Stimulated activated CD4-positive, alpha-beta T cell treated with anti-CD3 and anti-CD28 coated beads, Interleukin-12 subunit alpha, Interleukin-12 subunit beta, amount 100 ng/mL, for 4 hours (primary cell): ENCODE measurements at places on chromosomes 16 and 17.

- DNase-seq, result peak; percentile 39
Observed at GRCh38 chr16:70250748-70251628, 752 bp downstream of the EXOSC6 start.

DNA sequence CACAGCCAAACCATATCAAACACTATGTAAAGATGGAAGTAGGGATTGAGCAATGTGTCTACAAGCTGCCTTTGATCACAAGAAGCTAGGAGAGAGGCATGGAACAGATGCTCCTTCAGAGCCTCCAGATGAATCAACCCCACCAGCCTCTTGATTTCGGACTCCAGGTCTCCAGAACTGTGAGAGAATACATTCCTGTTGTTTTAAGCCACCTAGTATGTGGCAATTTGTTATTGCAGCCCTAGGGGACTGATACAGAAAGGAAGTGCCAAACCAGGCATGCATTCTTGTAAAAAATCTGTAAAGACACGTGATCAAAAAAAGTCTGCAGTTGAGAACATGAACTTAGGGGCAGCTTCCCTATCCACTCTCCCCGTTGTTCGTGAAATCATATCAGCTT lies 91.1 kb downstream of the C17orf67 start:
- no peak for DNase-seq

GRCh38 chr17:1486802-1487695 lies 5.4 kb downstream of the MYO1C start:
- peak; percentile 65 for DNase-seq

DNA sequence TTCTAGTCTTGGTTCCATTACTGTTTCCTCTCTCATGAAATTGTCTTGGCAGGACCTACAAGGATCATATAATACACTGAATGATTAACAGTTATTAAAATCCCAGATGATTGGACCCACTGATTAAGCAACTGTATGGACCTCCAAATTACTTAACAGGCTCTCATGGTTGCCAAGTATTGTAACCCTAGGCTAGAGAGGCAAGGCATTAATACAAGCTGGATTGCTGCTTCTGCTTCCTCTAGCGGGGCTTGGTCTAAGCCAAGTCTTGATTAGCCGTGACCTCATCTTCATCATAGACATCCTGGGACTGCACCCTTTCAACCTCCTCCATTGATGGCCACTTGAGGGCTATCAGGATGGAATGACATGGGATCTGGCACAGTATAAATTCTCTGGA lies 46.9 kb downstream of the SYCE1L start:
- DNase-seq, result no peak

DNA sequence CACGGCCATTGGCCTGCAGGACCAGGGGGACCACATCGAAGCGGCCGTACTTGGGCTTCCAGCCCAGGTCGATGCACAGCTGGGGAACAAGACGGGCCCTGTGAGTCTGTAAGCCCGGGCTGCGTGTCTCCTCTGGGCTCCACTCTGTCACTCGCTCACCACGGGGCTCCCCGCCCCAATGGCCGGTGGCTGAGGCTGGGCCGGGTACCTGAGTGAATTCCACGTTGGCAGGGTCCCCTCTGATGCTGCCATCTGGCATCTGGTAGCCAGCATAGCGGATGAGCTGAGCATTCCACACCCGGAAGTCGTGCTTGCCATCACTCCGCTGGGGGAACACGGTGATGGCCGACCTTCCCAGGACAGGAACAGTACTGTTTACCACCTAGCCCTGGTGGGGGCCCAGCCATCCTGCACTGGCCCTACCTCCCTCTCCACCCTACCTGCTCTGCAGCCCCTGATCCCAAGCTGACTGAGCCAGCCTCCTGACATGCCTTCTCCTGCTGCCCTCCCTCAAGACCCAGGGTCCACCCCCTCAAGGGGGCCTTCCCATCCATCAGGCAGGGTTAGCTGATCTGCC lies 19.4 kb downstream of the NOS2 start:
- DNase-seq, result no peak

- no peak for DNase-seq
Observed at GRCh38 chr16:12132290-12132689, 155.8 kb downstream of the SNX29 start.

GRCh38 chr16:920051-920681 lies 50.6 kb downstream of the LMF1 start:
- DNase-seq, result no peak

DNA sequence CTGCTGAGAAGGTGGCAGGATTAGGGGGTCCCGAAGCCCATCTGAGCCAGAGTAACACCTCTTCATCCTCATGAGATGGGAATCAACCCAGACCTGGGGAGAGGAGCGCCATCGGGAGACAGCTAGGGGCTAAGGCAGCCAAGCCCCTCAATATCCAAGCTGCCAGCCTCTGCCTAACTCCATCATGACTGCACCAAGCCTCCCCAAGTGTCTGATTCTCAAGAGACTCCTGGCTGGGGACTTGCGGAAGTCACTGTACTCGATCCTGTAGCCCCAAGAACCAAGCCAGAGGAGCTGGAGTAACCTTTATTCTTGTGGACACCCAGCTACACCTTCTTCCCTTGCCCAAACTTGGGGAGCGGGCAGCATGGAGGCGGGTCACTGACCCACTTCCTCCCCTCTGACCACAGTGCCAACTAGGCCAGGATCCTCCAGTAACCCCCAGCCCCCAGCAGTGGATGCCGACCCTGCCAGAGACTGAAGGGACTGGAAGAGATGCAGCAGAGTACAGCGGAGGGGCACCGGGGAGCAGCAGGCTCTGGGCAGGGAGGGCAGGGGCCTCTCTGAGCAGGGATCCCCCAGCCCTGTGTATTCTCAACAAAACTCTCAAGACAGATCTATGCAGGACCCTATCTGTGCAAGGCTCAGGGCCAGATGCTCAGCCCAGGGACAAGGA lies 13.3 kb downstream of the HDAC5 start:
- DNase-seq, result no peak

DNA sequence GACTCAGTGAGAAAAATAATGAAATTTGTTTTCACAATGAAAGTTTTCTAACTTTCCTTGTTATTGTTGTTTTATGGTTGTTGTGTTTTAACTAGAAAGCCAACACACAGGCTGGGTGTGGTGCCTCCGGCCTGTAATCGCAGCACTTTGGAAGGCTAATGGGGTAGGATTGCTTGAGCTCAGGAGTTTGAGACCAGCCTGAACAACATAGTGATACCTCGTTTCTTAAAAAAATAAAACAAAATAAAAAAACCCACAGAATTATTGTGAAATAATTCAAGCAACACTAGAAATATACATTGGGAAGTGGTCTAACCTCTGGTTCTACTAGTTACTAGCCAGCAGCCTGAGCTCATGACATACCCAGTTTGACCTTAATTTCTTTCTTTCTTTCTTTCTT lies 630 bp downstream of the MILR1 start:
- no peak for DNase-seq

DNA sequence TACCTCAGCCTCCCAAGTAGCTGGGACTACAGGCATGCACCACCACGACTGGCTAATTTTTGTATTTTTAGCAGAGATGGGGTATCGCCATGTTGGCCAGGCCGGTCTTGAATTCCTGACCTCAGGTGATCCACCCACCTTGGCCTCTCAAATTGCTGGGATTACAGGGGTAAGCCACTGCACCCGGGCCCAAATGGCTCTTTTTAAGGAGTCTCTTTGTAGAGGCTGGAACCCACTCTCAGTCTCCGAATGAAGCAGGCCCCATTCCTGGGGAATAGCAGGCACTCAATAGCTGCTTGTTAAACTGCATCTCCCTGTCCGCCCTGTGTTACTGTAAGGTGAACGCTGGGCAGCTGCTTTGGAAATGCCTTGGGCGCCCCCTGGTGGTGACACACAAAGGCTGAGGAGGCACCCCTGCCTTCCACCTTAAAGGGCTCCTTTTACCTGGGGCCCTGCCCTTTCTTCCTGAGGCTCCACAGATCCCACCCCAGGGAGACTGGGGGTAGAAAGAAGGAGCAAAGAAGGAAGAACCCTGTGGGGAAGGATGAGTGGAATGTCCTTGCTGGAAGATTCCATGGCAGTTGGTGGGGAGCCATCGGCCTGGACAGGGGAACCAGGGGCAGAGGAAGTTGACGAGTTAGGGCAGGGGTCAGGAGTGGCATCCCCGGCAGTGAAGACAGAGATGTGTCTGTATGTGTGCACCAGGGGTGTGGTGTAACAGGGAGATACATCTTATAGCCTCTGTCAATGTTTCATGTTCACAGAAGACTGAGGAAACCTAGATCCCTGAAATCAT lies 6.1 kb upstream of the SP2 start:
- peak; percentile 93 for DNase-seq

DNA sequence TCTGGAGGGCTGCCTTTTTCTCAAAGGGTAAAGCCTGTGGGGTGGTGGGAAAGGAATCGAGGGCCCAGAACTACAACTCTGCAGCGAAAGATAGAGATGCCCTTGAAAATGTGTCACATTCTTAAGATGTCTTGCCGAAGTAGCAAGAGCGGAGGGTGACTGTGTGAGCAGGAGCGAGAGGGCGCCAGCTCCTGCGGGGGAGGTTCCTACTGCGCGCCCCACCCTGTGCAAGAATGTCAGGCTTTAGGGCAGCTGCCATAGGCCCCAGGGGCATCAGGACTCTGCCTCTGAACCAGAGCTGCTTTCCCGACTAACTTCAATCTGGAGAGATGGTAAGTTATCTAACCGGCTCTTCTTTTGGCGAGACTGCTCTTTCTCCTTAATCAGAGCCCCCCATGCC lies 11.8 kb upstream of the ITGAE start:
- no peak for DNase-seq

GRCh38 chr17:80112471-80113032 lies 11.2 kb downstream of the GAA start:
- no peak for DNase-seq

DNA sequence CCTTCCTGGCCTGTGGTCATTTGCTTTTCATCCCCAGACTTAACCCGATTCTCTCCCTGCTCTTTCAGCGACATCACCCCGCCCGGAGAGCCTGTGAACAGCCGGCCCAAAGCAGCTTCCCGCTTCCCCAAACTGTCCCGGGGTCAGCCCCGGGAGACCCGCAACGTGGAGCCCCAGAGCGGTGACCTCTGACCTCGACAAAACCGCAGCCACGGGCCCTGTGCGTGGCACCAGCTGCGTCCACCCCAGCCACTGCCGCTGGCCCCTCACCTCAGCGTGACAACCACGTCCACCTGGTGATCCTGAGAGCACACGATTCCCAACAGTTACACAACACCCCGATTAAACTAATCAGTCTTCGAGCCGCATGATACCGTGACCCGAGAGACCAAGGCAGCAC lies 235.2 kb downstream of the CPPED1 start:
- DNase-seq, result no peak

- no peak for DNase-seq
Observed at GRCh38 chr16:24685539-24686432, 43.7 kb upstream of the TNRC6A start.

DNA sequence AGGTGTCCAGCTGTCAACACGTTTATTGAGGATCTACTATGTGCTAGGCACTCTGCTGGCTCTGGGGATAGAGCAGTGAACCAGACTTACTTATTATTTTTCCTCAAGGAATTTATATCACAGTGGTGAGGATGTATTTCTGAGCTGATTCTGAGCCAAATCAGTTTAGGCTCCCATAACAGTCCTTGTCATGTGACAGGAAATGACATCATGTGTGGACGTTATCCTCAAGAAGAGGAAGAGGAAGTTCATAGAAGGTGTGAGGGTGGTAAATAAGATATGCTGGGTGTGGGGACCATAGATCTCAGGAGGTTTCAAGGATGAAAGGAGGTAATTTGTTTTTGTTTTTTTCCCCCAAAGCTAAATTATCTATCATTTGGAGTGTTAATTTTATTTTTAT lies 873.5 kb upstream of the EEF2KMT start:
- no peak for DNase-seq

DNA sequence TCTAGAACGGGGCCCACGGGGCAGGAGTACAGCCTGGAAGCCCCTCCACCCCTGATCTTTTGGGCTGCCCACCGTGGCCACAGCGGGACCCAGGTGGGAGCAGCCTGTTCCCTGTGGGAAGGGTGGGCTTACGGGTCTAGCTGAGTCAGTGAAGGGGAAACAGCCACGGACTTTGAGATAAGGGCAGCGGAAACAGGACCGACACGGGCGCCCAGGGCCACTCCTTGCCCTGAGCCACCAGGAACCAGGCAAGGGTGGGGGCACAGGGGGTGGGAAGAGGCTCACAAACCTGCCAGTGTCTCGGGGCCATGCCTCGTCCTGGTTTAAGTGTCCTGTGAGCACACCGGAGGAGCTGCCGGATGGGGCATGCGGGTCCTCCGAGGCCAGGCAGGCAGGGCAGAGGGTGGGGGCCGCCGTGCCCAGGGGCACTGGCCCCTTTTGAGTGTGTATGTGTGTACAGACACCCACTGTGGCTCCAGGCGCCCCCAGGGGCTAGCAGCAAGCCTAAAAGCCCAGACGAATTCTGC lies 47.6 kb upstream of the PVALEF start:
- no peak for DNase-seq

- no peak for DNase-seq
Observed at GRCh38 chr17:1186214-1186820, 6.5 kb upstream of the ABR start.

GRCh38 chr17:7329374-7329996 lies 350 bp upstream of the NEURL4 start:
- peak; percentile 91 for DNase-seq

GRCh38 chr17:50319306-50320004 lies 26.5 kb upstream of the XYLT2 start:
- DNase-seq, result no peak

DNA sequence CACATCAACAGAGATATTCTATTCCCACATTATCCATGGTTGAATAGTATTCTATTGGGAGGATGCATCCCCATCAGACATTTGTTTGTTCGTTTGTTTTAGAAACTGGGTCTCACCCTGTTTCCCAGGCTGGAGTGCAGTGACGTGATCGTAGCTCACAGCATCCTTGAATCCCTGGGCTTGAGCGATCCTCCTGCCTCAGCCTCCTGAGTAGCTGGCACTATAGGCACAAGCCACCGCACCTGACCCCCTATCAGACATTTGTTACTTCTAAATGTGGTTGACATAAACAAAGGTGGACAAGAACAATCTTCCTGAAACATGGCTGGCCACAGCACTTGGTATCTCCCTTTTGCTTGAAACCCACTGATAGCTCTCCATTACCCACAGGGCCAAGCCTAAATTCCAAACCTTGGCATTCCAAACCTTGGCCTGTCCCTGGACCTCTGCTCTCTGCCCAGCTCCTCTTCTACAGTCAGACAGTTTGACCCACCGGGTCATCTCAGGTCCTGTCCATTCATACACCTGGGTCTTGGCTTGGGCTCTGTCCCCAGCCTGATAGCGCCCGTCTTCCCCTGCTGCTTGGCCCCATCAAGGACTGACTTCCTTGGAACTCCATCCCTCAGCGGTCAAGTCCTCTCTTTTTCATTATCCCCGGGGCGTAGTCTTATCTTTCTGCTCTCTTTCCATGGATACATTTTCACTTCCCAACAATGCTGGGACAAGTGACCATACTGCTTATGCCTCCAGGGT lies 1.5 kb upstream of the PRR29 start:
- DNase-seq, result no peak

GRCh38 chr17:78563189-78564145 lies 13.7 kb downstream of the DNAH17 start:
- no peak for DNase-seq

DNA sequence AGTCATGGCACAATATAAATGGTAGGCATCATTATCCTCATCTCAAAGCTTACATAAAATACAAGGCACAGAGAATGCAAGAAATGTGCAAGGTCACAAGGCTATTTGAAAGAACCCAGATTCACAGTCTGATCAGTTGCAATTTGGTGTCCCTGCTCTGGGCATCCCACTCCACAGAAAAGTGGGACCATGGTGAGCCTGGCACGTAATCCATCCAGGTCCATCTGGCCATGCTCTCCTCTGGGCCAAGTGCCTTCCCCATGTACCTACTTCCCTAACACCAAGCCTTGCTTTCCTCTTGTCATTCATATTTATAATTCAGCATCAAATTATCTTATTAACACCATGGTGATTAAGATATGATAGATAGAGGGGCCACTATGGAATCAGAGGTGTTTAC lies 390.0 kb downstream of the CDH11 start:
- no peak for DNase-seq
